ENCODE measurements at places on chromosomes 16 and 17.

DNA sequence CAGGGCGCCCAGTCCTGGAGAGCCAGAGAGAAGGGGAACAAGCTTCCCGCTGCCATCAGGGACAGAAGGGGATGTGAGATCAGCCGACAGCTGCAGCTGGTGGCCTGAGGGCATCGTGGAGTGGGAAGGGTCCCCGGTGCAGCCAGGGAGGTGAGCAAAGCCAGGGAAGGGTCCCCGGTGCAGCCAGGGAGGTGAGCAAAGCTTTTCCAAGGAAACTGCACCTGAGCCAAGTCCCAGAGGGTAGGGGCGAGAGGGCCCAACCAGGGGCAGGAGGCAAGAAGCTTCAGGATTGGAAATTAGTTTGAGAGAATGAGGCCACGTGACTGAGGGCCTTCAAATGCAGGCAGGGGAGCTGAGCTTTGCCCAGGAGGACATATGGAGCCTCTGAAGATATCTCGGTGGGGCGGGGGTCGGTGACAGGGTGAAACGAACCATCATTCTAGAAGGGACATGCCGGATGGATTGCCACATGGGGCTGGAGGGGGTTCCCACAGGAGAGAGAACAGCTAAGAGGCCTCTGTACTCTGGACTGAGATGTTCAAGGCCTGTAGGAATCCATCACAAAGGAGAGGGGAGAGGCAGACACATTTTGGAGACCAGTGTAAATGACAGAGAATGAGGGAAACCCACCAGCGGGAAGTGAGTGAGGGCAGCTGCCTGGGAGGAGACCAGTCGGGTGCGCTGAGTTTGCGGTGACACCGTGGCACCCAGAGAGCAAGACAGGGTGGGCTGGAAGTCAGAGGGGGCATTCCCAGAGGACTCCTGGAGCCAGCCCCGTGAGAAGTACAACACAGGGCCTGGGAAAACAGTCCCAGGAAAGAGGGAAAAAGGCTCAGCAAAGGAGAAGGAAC lies 31.4 kb upstream of the RPH3AL start:
- no peak for DNase-seq

GRCh38 chr17:39969375-39969774 lies 6.6 kb downstream of the GSDMA start:
- no peak for DNase-seq

- DNase-seq: no peak
Observed at GRCh38 chr16:53779186-53779585, 75.2 kb downstream of the FTO start.

- no peak for DNase-seq
Observed at GRCh38 chr16:70276392-70276791, 12.9 kb downstream of the AARS1 start.

GRCh38 chr16:8960788-8961109 lies 3.0 kb downstream of the USP7 start:
- DNase-seq: no peak

DNA sequence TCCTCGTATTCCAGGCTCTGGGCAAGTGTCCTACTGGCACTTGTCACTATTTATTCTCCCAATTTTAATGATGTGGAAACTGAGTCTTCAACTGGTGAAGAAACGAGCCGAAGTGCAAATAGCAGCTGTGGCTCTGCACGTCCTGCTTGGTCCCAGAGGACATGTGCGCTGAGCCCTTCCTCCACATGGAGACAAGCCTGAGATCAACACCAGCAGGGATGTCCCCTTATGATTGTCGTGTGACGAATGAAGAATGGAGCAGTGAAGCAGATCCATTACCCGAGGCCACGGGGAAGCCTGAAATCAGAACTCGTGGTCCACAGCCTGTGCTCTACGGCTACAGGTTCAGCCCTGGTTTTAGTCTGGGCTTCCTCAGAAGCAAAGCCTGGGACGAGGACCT lies 61.0 kb downstream of the FOXL1 start:
- no peak for DNase-seq

- DNase-seq: no peak
Observed at GRCh38 chr16:7014756-7015155, 317.9 kb upstream of the RBFOX1 start.

GRCh38 chr16:12133729-12134128 lies 157.2 kb downstream of the SNX29 start:
- no peak for DNase-seq

GRCh38 chr16:71407731-71408130 lies 34.1 kb downstream of the TLE7 start:
- peak; percentile 60 for DNase-seq

All from OCI-M1 (cell line).